Stromal cell of bone marrow (primary cell): ENCODE measurements at places on chromosomes 12 and 14.
A peak's percentile ranks its signal among the peaks of the same experiment; 100 is the strongest.

GRCh38 chr12:21526053-21526452 lies at the start of gene SPX:
SPX (plus strand) TSS chr12:21526296; CDS start chr12:21526473, 177 bp downstream.
- no peak for DNase-seq

GRCh38 chr14:56274556-56274955 lies 156.3 kb downstream of the PELI2 start:
- DNase-seq, result no peak

DNA sequence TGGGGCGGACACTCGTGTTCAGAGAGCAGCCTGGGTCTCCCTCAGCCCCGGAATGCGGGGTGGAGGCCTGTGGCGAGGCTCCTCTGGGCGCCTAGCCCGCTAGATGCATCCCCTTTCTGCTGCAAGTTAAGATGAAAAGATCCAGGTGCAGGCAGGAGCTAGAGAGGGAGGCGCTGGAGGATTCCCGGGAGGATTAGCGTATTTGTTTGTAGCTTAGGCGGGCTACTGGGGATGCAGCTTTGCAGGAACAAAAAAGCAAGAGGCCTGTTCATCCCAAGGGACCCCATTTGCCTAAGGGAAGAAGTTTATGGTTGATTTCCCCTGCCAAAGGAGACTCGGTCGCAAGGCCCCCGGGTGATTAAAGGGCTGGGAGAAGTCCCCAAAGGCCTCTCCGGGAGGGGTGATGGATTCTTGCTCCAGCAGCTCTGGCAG lies 824 bp downstream of the CCDC177 start:
- no peak for DNase-seq

- no peak for DNase-seq
These were observed 6.3 kb upstream of the ITGB7 start for GRCh38 chr12:53213348-53213747.

DNA sequence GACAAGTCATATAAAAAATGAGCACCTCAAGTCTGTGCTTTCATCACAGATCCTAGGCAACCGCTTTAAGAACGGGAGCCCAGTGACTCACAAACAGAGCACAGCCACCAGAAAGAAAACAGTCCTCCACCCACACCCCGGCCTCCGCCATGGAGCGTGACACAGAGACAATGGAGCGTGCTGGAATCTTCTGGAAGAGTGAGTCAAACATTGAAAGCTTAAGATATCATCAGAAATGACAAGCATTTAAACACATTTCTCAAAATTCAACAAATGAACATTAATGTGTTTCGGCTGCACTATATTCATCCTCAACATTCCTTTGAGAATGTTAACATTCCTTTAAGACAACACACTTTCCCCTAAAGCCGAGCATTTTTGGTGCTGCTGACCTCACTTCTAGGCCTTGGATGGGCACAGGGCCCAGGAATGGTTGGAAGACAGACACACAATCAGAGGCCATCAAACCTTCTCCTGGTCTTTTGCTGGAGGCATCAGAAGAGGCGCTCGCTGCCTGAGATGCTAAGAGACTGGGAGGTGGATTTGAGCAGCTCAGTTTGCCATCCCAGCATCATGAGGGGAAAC lies 23.6 kb upstream of the TMEM132D start:
- no peak for DNase-seq

- no peak for DNase-seq
These were observed 391.4 kb downstream of the FUT8 start for GRCh38 chr14:65803885-65804284.

GRCh38 chr12:29389295-29389919 lies 8.4 kb upstream of the ERGIC2 start:
- DNase-seq, result no peak

DNA sequence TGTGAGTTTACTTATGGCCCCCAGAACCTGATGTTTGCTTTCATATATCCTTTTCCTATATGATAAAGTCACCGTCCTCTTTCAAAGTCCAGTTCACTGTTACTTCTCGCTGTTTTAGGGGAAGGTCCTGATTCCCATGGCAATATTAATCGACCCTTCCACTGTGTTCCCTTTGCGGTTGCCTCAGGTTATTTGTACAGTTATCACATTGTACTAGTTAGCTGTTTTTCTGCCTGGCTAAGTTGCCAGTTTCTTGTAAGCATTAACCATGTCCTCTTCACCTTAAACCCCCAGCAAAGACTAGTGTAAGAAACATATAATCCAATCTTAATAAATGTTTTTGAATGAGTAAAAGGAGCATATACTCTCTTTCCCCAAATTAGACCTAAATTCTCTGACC lies 115.0 kb upstream of the PPFIA2 start:
- no peak for DNase-seq

GRCh38 chr14:95190857-95191256 lies 33.5 kb upstream of the DICER1 start:
- DNase-seq, result no peak

DNA sequence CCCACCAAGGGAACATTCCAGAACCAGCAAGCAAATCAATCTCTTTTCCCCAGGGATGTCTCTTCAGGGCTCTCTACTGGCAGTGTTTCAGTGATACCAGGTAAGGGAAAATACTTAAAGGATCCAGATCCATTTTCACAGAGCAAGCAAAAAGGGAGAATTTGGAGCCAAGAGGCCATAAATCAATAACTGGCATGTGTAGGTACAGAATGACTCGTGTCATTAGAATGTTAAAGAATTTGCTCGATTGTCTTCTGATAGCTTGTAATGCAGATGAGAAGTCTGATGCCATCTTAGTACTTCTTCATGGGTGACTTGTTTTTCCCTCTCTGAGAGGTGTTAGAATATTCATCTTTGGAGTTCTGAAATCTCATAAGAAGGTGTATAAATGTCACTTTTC lies 242.9 kb downstream of the KTN1 start:
- DNase-seq, result no peak

DNA sequence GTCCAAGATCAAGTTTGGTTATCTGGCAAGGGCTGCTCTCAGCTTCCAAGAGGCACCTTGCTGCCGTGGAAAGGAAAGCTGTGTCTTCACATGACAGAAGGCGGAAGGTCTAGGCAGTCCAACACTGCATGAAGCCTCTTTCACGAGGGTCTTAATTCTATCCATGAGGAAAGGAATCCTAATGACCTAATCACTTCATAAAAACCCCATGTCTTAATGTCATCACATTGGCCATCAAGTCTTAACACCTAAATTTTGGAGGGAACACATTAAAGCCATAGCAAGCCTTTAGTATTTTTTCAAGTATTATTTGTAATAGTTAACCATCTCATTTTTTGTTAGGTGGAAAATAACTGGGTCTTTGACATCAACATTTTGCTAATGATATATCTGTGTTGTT lies 858.3 kb downstream of the FLRT2 start:
- DNase-seq, result no peak

DNA sequence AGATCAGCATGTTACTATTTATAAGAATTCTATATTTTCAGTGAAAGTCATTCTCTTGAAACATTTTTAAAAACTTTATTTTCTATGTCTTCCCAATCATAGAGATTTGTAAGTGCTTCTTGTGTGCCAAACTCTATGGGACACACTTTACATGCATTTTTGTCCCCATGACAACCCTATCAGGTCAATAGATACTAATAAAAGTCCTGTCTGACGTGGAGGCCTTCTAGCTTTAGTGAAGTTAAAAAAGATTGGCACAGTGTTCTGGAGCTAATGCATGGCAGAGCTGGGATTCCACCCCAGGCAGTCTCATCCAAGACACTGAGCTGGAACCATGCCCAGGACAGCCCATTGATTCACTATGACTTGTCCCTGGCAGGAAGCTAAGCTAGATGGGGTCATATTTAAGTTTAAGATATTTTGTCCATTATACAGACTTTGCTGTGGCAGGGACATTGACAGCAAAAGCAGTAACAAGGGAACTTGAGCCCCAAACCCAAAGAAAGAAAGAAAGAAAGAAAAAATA lies 28.1 kb downstream of the TTC6 start:
- peak; percentile 61 for DNase-seq

GRCh38 chr12:27707216-27707615 lies 3.4 kb upstream of the MRPS35 start:
- DNase-seq, result no peak

DNA sequence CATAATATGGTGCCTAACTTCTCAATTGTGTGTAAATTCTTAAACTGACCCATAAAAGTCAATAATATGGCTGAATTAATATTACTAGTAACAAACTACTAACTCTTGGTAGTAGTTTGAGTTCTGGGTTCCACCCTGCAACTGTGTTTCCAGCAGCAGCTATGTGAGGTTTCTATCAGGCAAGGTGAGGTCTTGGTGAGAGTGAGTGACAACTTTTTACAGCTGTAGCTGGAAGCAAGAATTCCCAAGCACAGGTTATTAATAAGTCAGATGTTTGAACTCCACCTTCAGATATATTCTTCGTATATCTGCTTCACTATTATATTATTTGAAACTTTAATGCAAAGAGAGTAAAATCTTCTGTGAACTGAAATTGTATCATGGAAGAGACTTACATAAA lies 43.8 kb downstream of the MAP4K5 start:
- no peak for DNase-seq

DNA sequence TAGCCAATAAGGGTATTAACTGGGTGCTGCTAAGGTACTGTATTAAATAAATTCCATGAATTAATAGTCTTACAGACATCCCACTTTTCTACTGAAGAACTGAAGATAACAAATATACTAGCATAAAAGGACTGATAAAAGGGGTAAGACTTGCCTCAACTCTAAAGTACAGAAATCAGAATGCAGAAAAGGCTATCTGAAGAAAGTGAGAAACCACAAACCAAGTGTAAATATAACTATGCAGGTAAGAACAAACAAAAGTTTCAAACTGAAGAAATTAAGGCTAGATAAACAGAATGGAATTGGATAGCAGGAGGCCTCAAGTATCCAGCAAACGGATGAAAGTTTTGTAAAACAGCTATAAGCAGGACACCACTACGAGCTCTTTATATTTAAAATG lies 29.5 kb downstream of the YAF2 start:
- DNase-seq, result no peak
